ENCODE measurements at places on chromosomes 2 and 18. TPM values are rescaled to one million over a fixed set of nuclear protein-coding genes. Genes with fewer than 3 reads are reported as not detected.

- no peak for DNase-seq
These were observed 196.5 kb downstream of the LNPK start for GRCh38 chr2:175805442-175806124.

- no peak for DNase-seq
These were observed 134.6 kb upstream of the SMAD2 start for GRCh38 chr18:48064978-48065600.

DNA sequence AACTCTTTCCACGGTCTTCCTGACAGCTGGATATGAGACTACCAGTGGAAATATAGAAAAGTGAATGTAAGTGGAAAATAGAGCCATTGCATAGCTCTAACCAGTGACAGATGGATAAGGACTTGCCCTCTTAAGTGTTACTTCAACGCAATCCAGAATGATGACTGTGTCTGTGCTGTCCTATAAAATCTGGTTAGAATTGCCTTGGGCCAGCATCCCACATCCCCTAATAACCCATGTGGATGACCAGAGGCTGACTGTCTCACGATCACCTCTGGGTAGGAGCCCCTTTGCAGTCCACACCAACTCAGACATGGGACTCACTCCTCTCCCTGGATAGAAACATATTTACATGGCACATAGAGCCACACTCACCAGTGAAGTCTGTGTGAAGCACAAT lies 186.6 kb downstream of the C1D start:
- DNase-seq = no peak

- no peak for DNase-seq
These were observed 1624.9 kb upstream of the CELF4 start for GRCh38 chr18:39190508-39190907.

DNA sequence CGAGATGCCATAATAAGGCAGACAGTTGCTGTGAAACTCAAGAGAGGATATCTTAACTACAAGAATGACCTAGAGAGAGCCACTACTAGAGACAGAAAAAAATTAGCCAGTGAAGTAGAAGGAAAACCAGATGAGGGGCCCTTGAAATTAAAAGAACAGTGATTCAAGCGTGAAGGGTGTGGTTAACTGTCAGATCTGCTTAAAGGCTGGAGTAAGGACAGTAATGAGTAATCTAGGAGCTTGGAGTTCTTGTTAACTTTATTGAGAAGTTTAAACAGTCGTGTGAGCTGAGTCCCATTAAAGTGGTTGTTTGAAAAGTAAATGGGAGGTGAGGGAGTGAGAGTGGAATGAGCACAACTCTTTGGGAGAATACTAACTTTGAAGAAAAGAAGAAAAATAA lies 21.3 kb downstream of the PIGN start:
- DNase-seq = no peak

SULT1C2 gene
- total RNA-seq = not detected

SCN9A gene
- 1.1 TPM for total RNA-seq

GALR1 gene
- 0.07 TPM for total RNA-seq

Measured in right atrium auricular region (tissue), 2 donors.